ENCODE measurements at places on chromosomes 5 and 9. TPM values are rescaled to one million over a fixed set of nuclear protein-coding genes. Genes with fewer than 3 reads are reported as not detected.

The SEMA6A gene
- polyA plus RNA-seq: 2.2 TPM

The SMIM33 gene
- not detected for polyA plus RNA-seq

DNA sequence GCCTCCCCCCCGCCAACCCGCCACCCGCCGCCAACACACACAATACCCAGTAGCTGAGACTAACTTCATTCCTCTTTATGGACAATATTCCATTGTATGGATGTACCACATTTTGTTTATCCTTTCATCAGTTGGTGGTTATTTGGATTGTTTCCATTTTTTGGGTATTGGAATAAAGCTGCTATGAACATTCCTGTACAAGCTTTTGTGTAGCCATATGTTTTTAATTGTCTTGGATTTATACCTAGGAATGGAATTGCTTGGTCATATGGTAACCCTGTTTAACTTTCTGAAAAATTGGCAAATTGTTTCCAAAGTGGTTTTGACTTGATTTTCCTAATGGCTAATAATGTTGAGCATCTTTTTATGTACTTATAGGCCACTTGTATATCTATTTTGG, 4.9 kb upstream of the UBTD2 start:
- DNase-seq: no peak

DNA sequence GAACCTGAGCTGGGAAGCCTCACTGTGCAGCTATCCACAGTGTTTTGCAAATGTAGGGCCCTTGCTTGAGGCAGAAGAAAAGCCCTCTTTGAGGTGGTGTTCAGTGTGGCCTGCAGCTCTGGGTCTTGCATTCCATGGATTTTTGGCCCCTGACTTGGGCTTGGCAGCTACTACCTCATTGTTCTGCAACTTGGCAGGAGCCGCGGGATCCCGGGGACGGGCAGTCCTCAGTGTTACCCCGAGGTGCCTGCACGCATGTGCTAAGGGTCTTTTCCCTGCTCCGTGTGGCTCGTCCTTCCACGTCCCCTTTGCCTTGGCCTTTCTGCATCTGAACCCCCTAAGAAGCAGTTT, 39.8 kb downstream of the NEK6 start:
- peak; percentile 87 for DNase-seq

DNA sequence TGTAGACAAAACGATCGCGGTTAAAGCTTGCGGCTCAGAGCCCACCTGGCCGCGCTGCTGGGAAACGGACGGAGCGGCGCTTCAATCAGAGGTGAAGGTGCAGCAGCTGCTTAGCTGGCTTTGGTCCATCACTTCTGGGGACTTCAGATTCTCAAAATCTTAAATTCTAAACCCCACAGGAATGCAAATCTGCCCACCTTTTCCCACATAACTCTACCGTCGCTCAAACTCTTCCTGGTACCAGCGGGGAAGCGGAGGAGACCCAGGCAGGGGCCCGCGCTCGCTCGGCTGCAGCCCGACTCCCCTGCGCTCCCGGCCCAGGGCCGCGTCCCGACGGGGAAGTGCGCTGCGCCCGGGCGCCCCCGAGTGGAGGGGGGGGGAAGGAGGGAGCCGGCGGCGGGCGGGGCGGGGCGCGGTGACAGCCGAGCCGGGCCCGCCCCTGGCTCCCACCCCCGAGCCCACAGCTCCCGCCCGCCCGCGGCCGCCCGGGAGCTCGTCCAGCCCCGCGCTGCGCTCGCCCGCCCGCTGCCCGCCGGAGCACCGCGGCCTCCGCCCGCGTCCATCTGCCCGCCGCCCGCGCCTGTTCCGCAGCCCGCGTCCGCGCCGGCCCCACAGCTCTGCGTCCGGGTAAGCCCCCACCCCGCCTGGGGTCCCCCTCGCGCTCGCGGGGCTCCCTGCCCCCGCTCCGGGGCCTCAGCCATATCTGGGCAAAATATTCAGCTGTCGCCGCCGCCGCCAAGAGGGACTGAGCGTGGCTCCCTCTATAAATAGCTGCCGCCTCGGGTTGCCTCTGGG, at the start of gene TMOD1:
Gene TMOD1 (plus strand): TSS at position 490 of the 795 bp plus-strand sequence. CDS start 22,523 bp downstream, outside the sequence.
- peak; percentile 78 for DNase-seq

- DNase-seq: no peak
Measured at GRCh38 chr5:134111741-134112647, 2.5 kb upstream of the TCF7 start.

Measured in heart left ventricle (tissue), 16 donors.